ENCODE measurements at places on chromosomes 5 and 9. TPM values are rescaled to one million over a fixed set of nuclear protein-coding genes. Genes with fewer than 3 reads are reported as not detected.

CD180 gene
- total RNA-seq: not detected

DIAPH1 gene
- 57.1 TPM for total RNA-seq

PALM2AKAP2 gene
- 5.0 TPM for total RNA-seq

DNA sequence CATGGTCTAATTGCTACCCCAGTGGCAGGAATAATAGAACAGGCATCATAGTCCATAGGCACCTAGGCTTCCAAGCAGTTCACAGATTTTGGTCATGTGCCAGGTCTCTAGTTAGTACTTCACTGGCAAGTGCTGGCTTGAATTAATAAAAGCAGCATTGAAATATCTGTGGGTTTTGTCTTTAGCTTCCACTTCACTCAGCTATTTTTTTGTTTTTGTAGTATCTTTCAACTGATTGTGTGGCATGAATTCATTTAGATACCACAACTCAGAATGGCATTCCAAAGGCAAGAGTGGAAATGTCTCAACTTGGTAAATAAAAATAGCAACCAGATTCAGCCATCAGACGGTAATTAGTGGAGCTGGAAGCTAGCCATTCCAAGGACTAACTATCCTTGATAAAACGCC, 27.9 kb upstream of the ITGA2 start:
- DNase-seq: peak; percentile 85

- no peak for DNase-seq
Measured at GRCh38 chr5:139183502-139183901, 14.7 kb downstream of the SIL1 start.

DNA sequence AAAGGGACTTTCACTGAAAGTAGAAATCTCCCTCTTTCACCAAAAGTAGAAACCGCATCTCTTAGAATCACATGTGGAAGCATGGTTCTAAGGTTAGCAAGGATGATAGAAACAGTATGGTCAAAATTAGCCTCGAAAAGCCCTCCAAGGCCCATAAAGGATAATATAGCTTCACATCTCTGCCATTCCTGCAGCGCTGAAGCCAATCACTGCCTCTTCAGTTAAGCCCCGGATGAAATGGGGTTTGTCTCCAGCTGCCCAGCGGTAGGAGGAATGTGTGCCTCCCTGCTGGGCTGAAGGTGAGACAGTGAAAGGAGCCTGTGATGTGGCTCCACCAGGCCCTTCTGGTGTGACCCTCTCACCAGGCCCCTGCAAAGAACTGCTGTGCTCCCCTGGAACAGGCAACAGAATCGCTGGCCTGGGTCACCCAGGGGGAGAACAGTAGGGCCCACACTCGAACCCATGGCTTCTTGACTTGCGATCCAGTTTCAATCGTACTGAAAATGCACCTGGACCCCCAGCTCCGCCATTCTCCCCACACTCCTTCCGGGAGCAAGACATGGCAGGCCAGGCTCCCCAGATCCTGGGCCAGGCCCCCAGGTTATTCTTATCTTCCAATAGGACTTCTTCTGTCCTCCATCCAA, 47.2 kb downstream of the CAMK2A start:
- DNase-seq: no peak

DNA sequence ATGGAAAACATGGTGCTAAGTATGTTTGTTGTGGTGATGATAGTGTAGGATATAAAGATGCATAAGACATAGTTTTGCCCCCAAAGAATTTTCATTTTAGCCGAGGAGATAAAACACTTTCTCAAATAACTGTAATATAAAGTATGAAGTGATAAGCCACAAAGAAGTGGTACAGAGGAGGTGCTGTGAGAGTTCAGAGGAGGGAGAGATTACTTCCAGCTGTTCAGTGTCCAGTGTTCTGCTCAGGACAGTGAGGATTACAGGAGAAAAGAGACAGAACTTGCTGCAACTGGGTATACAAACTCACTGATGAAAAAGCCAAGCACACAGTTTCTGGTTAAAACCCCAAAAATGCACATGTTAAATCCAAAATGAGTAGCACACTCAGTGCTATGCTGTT, 309.3 kb downstream of the KIAA0825 start:
- no peak for DNase-seq

DNA sequence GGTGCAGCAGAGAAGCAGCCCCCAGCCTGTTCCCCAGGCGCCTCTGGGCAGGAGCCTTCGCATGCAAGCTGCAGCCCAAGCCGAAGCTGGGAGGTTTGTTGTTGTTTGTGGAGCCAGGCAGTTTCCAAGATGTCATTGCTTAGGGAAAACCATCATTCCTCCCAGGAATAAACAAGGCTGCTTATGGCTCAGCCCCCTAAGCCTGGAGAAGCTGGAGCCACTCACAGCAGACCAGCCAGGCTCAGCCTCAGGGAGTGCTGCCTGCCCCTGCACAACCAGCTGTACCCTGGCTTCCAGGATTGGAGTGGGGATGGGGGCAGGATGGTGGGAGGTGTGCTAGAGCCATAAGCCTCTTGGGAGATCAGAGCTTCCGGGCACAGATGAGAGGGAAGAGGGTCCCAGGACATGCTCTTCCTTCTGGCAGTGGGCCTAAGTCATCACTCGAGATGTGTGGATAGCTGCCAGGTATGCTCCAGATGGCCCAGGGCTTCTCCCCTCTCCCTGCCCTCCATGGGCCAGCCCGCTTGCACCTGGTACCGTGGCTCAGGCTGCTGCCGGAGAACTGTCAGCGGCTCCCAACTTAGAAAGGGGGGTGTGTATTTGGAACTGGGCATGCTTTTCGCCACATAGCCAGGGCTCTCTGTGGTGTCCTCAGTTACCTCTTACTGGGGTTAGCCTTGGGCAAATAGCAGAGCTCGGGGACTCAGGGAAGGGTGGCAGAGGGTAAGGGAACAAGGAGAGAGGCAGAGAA, 105.2 kb downstream of the RGS3 start:
- DNase-seq: no peak

- DNase-seq: no peak
Measured at GRCh38 chr9:14325147-14325546, 11.2 kb upstream of the NFIB start.

- DNase-seq: no peak
Measured at GRCh38 chr5:159907689-159908590, 8.3 kb upstream of the ADRA1B start.

DNA sequence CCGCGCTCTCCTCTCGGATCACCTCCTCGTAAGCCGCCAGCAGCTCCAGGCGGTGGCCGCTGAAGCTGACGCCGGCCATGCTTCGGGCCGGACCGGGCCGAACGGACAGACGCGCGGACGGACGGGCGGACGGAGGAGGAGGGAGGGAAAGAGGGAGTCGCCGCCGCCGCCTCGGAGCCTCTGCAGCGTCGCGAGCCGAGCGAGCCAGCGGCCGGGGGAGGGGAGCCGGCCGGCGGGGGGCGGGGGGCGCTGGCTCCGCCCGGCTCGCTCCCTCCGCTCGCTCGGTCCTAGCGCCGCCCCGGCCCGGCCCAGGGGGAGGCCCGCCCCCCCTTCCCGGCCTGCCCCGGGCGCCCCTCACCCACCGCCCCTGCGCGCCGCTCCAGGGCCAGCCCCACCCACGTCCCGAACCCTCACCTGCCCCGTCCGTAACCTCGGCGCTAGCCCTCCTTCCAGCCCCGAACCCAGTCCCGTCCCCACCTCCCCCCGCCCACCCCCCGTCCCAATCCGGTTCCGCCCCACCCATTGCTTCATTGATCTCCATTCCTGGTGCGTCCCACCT, at the start of gene DBN1:
Gene DBN1 (minus strand): TSS at position 192 of the 559 bp plus-strand sequence. CDS start 113 bp downstream, at position 79.
- no peak for DNase-seq
